ENCODE measurements at places on chromosomes 6 and 20. TPM values are rescaled to one million over a fixed set of nuclear protein-coding genes. Genes with fewer than 3 reads are reported as not detected.

RPN2 gene
- 140 TPM for total RNA-seq

MPIG6B gene
- total RNA-seq: 1.1 TPM

HLA-G gene
- 0.16 TPM for total RNA-seq

PEDS1 gene
- total RNA-seq: 27.0 TPM

HCRTR2 gene
- total RNA-seq: not detected

Data from esophagus mucosa (tissue), 1 donor.